ENCODE measurements at places on chromosomes 3 and 15.

GRCh38 chr3:72614394-72615074 is 233.7 kb downstream of the SHQ1 start:
- DNase-seq = no peak

DNA sequence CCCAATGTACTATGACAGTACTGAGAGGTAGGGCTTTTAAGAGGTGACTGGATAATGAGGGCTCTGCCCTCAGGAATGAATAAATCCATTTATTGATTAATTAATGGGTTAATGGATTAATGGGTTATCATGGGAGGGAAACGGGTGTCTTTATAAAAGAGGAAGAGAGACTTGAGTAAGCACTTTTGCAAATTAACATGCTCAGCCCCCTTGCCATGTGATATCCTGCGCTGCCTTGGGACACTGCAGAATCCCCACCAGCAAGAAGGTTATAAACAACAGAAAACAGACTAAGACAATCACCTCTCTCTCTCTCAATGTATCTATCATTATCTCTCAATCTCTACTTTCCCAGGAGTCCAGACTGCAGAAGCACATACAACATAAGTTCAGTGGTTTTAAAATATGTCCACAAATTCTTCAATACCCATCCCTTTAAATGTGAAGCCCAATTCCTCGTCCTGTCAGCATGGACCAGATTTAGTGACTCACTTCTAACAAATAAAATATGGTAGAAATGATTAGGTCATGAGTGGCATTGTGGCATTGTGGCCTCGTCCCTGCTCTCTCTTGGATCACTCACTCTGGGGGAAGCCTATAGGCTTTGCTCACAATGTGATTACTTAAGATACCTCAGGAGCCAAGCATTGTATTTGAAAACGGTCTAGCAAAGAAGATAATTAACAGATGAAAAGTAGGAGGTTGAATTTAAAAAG is 40.0 kb upstream of the IL12A start:
- no peak for DNase-seq

- peak; percentile 29 for DNase-seq
Measured at GRCh38 chr3:124078953-124079911, 87.3 kb upstream of the ROPN1 start.

GRCh38 chr3:160130950-160131349 is 94.3 kb upstream of the C3orf80 start:
- no peak for DNase-seq

DNA sequence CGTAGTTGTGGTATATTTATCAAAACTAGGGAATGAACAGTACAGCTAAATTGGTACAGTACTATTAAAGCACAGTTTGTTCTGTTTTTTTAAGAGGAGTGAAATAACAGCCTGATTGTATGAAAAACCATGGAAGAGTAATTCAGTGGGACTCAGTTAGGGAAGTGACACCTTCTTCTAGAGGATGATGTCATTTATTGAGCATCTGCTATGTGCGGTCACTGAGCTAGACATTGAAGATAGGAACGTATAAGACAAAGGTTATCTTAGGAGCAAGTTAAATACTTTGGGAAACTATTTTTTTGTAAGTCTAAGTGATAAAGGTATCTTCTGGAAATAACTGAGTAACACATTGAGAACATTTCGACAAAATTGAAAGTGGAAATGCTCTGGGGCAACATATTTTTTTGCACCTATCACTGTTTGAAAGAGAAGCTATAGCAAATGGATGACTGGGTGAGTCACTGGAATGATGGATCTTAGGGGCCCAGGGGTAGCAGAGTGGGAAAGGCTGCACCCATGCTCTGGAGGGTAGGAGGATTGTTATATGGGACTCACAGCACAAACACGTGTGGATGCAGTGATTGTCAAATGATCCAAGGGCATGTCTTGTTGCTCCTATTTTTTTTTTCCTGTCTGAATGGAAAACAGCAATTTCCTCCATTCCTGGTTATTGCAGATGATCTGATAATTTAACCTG is 43.0 kb downstream of the OXNAD1 start:
- DNase-seq = no peak

- no peak for DNase-seq
Measured at GRCh38 chr3:148379763-148380382, 317.8 kb upstream of the AGTR1 start.

GRCh38 chr15:28459279-28459678 is 73.5 kb downstream of the GOLGA8G start:
- no peak for DNase-seq
